Osteoblast (primary cell): ENCODE measurements at places on chromosomes 5 and 9. TPM values are rescaled to one million over a fixed set of nuclear protein-coding genes. Genes with fewer than 3 reads are reported as not detected.

Gene DMRTA1
- 4.3 and 5.3 TPM in 2 replicates for total RNA-seq

Gene AHRR
- total RNA-seq, result 52.2 and 54.6 TPM in 2 replicates

Gene C1QTNF3
- total RNA-seq, result 2.2 and 2.4 TPM in 2 replicates

Gene LCN15
- total RNA-seq, result not detected in 2 replicates

Gene ZNG1E
- 33.3 and 34.7 TPM in 2 replicates for total RNA-seq

Gene EIF4EBP3
- 3.8 and 4.7 TPM in 2 replicates for total RNA-seq

Gene IL7R
- total RNA-seq, result 2.2 and 2.7 TPM in 2 replicates

Gene ARL14EPL
- total RNA-seq, result not detected in 2 replicates

Gene TMEM8B
- total RNA-seq, result 2.1 and 2.5 TPM in 2 replicates

Gene ACOT12
- 0.29 TPM in 1 of 2 replicates, not detected in the other for total RNA-seq

Gene GARNL3
- total RNA-seq, result 2.4 and 5.8 TPM in 2 replicates

Gene TMEM215
- not detected in 2 replicates for total RNA-seq

Gene DNAH5
- total RNA-seq, result 0.36 and 0.59 TPM in 2 replicates

Gene IL13
- under 0.01 TPM in 1 of 2 replicates, not detected in the other for total RNA-seq

Gene PCDHA9
- 0.29 and 0.36 TPM in 2 replicates for total RNA-seq

DNA sequence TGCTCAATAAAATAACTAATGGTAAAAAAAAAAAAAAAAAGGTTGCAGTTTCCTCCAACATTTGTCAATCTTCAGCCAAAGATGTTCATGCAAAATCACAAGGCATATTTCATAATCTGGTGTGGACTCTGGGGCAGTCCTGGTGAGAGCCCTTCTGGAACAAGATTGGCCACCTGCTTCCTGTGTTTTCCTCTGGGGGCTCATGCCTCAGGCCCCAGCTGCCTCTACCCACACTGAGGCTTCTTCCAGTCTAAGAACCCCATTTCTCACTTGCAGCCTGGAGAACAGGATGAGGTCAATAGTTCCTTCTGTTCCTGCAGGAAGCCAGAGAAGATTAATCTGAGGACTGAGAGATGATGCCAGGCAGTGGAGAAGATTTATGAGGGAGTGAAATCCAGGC lies 492.6 kb upstream of the BRINP1 start:
- no peak for DNase-seq
- no peak overlapping the region for H3K27ac ChIP-seq
- H3K36me3 ChIP-seq, result no peaks in the 10 kb centered on the region
- no peak overlapping the region for H3K4me3 ChIP-seq
- no peaks in the 10 kb centered on the region for H3K27me3 ChIP-seq
- H3K4me1 ChIP-seq, result no peaks in the 10 kb centered on the region

GRCh38 chr9:132797861-132798659 lies 80.0 kb downstream of the AK8 start:
- no peak overlapping the region for H3K4me3 ChIP-seq
- DNase-seq, result no peak
- H3K36me3 ChIP-seq, result no peaks in the 10 kb centered on the region
- H3K27ac ChIP-seq, result no peak overlapping the region
- H3K4me1 ChIP-seq, result no peaks in the 10 kb centered on the region

- no peak for DNase-seq
- H3K36me3 ChIP-seq, result no peaks in the 10 kb centered on the region
- H3K4me1 ChIP-seq, result no peaks in the 10 kb centered on the region
- H3K27ac ChIP-seq, result no peak overlapping the region
- H3K27me3 ChIP-seq, result peaks cover 2% of the 10 kb centered on the region
These were observed 420.6 kb upstream of the SLC30A5 start for GRCh38 chr5:68673106-68673822.

GRCh38 chr5:174737330-174737729 lies 12.9 kb downstream of the MSX2 start:
- H3K4me3 ChIP-seq, result no peak overlapping the region
- H3K27me3 ChIP-seq, result peaks cover 29% of the 10 kb centered on the region
- no peak overlapping the region for H3K27ac ChIP-seq
- no peak for DNase-seq
- H3K4me1 ChIP-seq, result no peaks in the 10 kb centered on the region

DNA sequence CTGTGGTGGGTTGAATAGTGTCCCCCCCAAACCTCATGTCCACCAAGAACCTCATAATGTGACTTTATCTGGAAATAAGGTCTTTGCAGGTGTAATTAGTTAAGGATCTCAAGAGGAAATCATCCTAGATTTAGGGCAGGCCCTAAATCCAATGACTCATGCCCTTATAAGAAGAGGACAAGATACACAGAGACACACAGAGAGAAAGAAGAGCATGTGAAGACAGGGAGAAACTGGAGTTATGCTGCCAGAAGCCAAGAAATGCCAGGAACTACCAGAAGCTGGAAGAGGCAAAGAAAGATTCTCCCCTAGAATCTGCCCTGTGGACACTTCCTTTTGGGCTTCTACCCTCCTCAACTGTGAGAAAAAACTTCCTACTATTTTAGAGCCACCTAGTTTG lies 8.8 kb downstream of the FAM13B start:
- no peak for DNase-seq
- H3K4me1 ChIP-seq, result no peaks in the 10 kb centered on the region
- H3K4me3 ChIP-seq, result no peak overlapping the region
- H3K36me3 ChIP-seq, result peaks cover 12% of the 10 kb centered on the region
- no peaks in the 10 kb centered on the region for H3K27me3 ChIP-seq

DNA sequence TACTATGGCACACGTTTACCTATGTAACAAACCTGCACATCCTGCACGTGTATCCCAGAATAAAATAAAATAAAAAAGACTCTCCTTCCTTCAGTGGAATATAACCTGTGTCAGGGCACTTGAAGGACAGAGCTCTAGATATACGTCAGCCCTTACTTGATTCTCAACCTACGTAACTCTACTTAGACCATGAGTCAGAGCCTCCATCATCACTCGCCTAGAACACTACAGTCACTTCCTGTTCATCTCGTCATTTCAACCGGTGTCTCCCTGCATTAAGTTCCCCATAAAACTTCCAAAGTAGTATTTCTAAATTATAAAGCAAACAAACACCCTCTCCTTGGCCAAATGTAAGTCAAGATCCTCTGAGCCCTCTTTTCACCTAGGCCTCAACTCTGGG lies 243.5 kb upstream of the CCNG1 start:
- no peaks in the 10 kb centered on the region for H3K4me1 ChIP-seq
- H3K4me3 ChIP-seq, result no peak overlapping the region
- no peak for DNase-seq
- no peaks in the 10 kb centered on the region for H3K27me3 ChIP-seq

GRCh38 chr5:127013407-127013806 lies 17.0 kb downstream of the MARCHF3 start:
- peak overlapping the region; percentile 29 for H3K4me3 ChIP-seq
- H3K4me1 ChIP-seq, result peaks cover 34% of the 10 kb centered on the region
- peak overlapping the region; percentile 37 for H3K27ac ChIP-seq
- DNase-seq, result no peak
- no peaks in the 10 kb centered on the region for H3K27me3 ChIP-seq

DNA sequence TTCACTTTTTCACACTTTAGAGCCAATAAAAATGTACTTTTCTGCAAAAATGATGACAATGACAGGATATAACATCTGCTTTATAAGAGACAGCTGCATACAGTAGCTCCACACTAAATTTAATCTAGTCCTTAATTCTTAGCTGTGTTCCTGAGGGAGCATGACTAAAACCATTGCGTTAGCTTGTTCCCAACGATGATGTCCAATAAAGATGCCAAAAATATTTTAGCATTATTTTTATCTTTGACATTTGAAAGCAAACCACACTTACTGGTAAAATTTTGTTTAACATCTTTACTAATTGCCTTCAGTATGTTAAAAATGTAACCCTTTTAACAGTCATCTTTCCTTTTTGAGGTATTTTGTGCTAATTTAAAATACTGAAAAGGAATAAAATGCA lies 382.7 kb downstream of the CHSY3 start:
- no peak overlapping the region for H3K4me3 ChIP-seq
- peak; percentile 82 for DNase-seq
- no peak overlapping the region for H3K27ac ChIP-seq

- DNase-seq, result no peak
- H3K27ac ChIP-seq, result no peak overlapping the region
- H3K4me3 ChIP-seq, result no peak overlapping the region
- no peaks in the 10 kb centered on the region for H3K36me3 ChIP-seq
These were observed 86.8 kb upstream of the CDH6 start for GRCh38 chr5:31106691-31107090.

DNA sequence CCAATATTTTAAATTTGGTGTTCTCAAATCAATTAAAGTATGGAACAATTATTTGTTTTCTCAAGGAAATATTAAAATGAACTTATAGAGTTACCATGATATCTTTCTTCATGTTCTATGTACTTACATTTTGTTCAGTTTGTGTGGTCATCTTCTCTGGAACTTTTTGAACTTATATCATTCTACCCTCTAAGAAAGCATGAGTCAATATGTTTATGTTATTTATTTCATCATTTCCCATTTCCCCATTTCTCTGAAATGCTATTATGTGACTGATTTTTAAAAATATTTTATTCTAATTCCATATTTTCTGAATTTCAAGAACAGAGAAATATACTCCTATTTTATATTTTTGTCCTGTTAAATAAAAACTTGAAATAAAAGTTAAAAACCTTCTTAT lies 123.5 kb upstream of the ACOT12 start:
- no peak overlapping the region for H3K27ac ChIP-seq
- H3K36me3 ChIP-seq, result no peaks in the 10 kb centered on the region
- no peak overlapping the region for H3K4me3 ChIP-seq
- no peak for DNase-seq

DNA sequence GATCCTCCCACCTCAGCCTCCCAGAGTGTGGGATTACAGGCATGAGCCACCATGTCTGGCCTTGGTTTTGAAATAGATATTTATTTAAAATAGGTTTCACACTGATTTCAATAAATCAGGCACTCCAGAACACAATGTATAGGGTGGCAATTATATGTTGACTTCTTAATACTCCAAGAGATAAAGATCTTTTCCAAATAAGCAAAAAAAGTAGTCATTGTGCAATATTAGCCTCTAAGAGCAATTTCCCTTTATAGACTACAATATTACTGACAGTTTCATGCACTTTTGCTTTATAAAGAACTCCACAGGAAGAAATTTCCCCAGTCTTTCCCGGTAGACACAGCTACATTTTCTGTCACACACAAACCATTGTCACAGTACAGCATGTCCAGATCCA lies 23.4 kb upstream of the RUFY1 start:
- no peaks in the 10 kb centered on the region for H3K27me3 ChIP-seq
- H3K4me3 ChIP-seq, result no peak overlapping the region
- peaks cover 3% of the 10 kb centered on the region for H3K4me1 ChIP-seq
- H3K27ac ChIP-seq, result no peak overlapping the region

GRCh38 chr9:82206490-82206889 lies 217.9 kb downstream of the SPATA31D1 start:
- H3K4me3 ChIP-seq, result no peak overlapping the region
- H3K27ac ChIP-seq, result no peak overlapping the region
- no peaks in the 10 kb centered on the region for H3K36me3 ChIP-seq
- peaks cover 3% of the 10 kb centered on the region for H3K4me1 ChIP-seq

DNA sequence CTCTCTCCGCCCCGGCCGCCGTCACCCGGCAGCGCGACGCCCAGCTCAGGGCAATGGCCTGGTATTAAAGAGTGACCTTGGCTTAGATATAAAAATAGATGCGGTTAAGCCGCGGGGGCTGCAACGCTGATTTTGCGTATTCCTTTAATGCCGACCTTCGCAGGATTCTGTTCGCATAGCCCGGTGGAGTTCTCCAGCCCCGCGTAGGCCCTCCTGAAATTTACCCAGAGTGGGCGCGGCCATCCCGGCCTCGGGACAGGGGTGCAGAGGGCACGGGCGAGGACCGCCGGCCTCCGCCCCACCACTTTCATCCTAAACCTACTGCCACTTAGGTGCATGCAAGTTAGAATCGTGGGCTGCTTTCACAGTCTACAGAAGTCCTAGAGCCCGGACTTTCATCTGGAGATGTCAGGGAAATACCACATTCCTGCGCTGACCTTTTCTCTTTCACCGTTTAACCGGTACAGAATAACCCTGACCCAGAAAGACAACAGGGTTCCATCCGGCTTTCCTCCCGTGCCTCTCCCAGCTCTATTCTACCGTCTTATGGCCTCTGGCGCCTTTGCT lies 492 bp upstream of the FAM169A start:
- H3K4me3 ChIP-seq, result peak overlapping the region; percentile 71
- H3K27ac ChIP-seq, result no peak overlapping the region
- peaks cover 39% of the 10 kb centered on the region for H3K27me3 ChIP-seq

DNA sequence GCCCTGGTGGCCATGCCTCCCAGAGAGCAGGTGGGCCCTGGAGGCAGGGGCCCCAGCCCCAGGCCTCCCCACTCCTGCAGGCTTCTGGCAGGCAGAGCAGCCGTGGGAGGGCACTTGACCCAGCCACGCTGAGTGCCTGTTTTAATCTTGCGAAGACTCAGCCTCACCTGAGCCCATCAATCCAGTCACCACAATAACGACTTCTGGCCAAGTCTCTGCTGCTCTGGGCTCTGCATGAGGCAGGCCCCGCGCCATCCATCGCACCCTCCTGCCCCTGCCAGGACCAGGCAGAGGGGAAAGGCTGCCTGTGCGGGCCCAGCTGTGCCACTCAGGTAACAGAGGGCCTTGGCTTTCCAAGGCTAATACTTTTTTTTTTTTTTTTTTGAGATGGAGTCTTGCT lies 32.8 kb downstream of the RASGEF1C start:
- no peak overlapping the region for H3K4me3 ChIP-seq
- H3K4me1 ChIP-seq, result peaks cover 10% of the 10 kb centered on the region
- no peaks in the 10 kb centered on the region for H3K36me3 ChIP-seq
- no peak overlapping the region for H3K27ac ChIP-seq
- peak; percentile 23 for DNase-seq

- no peaks in the 10 kb centered on the region for H3K36me3 ChIP-seq
- no peak for DNase-seq
- no peak overlapping the region for H3K27ac ChIP-seq
- H3K27me3 ChIP-seq, result peaks cover 13% of the 10 kb centered on the region
- H3K4me3 ChIP-seq, result no peak overlapping the region
- H3K4me1 ChIP-seq, result peaks cover 4% of the 10 kb centered on the region
These were observed 227.2 kb upstream of the KLF9 start for GRCh38 chr9:70641631-70642030.

GRCh38 chr9:89412951-89413350 lies 85.0 kb downstream of the SEMA4D start:
- H3K4me3 ChIP-seq, result no peak overlapping the region
- H3K27me3 ChIP-seq, result no peaks in the 10 kb centered on the region
- H3K4me1 ChIP-seq, result no peaks in the 10 kb centered on the region
- no peaks in the 10 kb centered on the region for H3K36me3 ChIP-seq

- H3K27ac ChIP-seq, result no peak overlapping the region
These were observed 7.6 kb upstream of the PRUNE2 start for GRCh38 chr9:76913467-76913866.

GRCh38 chr9:82783045-82783444 lies 279.9 kb downstream of the RASEF start:
- no peaks in the 10 kb centered on the region for H3K36me3 ChIP-seq
- no peak overlapping the region for H3K4me3 ChIP-seq
- no peak overlapping the region for H3K27ac ChIP-seq
- DNase-seq, result no peak
- H3K4me1 ChIP-seq, result no peaks in the 10 kb centered on the region

- no peak for DNase-seq
- no peaks in the 10 kb centered on the region for H3K36me3 ChIP-seq
- H3K27ac ChIP-seq, result peak overlapping the region; percentile 3
- no peaks in the 10 kb centered on the region for H3K27me3 ChIP-seq
- no peak overlapping the region for H3K4me3 ChIP-seq
- peaks cover 37% of the 10 kb centered on the region for H3K4me1 ChIP-seq
These were observed 26.7 kb upstream of the TNC start for GRCh38 chr9:115144706-115145105.

GRCh38 chr5:168072665-168073064 lies 218.8 kb upstream of the WWC1 start:
- H3K27me3 ChIP-seq, result no peaks in the 10 kb centered on the region
- no peaks in the 10 kb centered on the region for H3K36me3 ChIP-seq
- no peaks in the 10 kb centered on the region for H3K4me1 ChIP-seq
- H3K27ac ChIP-seq, result no peak overlapping the region
- no peak for DNase-seq
- no peak overlapping the region for H3K4me3 ChIP-seq
